ENCODE measurements at places on chromosomes 1 and 21. TPM values are rescaled to one million over a fixed set of nuclear protein-coding genes. Genes with fewer than 3 reads are reported as not detected.

Gene TMEM50A
- 139 TPM for polyA plus RNA-seq

Gene TLCD4
- polyA plus RNA-seq = 7.9 TPM

Gene CYP4Z1
- polyA plus RNA-seq = 0.23 TPM

Gene TMPRSS15
- polyA plus RNA-seq = 0.67 TPM

Gene AMY1A
- polyA plus RNA-seq = not detected

Gene REN
- polyA plus RNA-seq = 133 TPM

Gene GJA8
- polyA plus RNA-seq = 0.67 TPM

Gene MEGF6
- 9.3 TPM for polyA plus RNA-seq

Gene CACNA1S
- 0.51 TPM for polyA plus RNA-seq

DNA sequence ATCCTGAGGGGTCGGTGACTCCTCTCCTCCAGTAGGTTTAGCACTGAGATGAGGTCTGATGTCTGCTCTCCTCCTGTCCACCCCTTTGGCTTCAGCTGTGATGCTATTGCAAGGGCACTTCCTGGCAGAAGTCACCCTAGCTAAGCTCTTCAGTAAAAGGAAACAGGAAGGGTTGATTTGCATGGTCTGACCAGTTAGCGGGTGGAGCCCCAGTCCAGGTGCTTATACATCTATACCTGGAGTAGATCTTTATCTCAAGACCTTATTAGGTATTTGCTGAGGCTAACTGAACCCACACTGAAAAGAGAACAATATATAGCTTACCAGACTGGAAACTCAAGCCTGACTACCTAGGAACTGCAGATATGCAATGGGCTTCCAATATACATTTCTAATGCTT lies 28.9 kb upstream of the NFASC start:
- no peak for DNase-seq

GRCh38 chr1:42163114-42163513 lies 1.4 kb downstream of the GUCA2A start:
- no peak for DNase-seq

DNA sequence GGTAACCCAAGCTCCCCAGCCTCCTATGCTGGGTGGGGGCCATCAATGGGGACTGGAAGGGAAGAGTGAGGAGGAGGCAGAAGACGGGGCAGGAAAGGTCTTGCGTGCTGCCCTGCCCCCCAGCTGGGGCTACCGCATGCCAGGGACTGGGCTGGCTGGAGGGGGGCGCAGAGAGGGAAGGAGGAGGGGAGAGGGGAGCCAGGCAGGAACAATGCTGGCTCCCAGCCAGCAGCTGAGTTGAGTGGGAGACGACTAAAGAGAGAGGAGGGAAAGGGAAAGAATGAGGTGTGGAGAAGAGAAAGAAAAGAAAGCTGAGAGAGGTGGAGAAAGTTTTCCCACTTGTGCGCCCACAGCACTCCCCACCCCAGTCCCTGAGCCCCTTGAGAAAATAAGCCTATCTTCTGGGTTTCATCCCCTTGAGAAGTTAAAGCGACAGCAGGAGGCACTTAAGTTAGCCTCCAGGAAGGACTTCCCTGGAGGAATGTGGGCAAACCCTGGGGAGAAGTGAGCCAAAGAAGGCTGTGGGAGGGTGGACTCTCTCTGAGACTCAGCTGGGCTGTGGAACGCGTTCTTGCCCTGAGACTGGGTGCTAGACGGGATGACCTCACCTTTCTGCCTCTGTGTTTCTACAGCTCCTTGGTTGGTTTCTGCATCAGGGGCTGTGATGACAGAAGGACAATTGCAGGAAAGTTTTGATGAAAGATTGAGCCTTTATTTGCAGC lies 12.9 kb upstream of the NES start:
- no peak for DNase-seq

DNA sequence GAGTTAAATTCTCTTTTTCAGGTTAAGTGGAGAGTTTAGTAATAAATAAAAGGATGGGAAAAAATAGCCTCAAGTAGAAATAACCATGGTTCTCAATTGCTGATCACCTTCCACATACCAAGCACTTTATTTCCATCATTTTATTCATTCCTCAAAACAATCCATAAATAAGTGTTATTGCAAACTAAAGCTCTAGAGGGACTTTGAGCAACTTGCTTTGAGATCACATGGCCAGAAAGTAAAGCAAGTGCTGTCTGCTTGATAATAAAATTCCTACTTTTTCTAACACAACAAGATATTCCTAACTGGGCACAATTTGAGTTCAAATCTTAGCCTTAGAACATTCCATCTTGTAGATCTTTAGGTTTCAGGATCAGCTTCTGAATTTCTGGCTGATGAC lies 97.1 kb upstream of the C1orf87 start:
- no peak for DNase-seq

DNA sequence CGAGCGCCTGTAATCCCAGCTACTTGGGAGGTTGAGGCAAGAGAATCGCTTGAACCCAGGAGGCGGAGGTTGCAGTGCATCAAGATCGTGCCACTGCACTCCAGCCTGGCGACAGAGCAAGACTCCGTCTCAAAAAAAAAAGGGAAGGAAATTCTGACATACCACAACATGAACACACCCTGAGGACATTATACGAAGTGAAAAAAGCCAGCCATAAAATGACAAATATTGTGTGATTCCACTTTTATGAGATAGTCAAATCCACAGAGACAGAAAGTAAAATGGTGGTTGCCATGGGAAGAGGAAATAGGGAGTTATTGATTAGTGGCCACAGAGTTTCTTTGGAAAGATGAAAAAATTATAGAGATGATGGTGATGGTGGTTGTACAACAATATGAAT lies 41.7 kb downstream of the EVI5 start:
- DNase-seq = no peak

DNA sequence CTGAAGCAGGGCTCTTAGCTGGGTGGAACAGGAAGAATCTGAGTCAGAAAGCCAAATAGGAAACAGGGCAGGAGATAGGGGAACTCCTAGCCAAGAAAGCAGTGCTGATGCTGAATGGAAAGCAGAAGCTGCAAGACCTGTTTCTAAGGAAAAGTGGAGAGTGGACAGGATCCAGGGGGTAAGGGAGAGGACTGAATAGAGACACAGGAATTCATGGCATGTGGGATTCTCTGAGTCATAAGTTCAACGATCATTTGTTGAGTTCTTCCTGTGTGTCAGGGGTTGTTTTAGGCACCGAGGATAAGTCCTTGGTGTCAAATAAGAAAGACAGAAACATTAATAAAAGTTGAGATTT lies 153.8 kb upstream of the FGGY start:
- no peak for DNase-seq

DNA sequence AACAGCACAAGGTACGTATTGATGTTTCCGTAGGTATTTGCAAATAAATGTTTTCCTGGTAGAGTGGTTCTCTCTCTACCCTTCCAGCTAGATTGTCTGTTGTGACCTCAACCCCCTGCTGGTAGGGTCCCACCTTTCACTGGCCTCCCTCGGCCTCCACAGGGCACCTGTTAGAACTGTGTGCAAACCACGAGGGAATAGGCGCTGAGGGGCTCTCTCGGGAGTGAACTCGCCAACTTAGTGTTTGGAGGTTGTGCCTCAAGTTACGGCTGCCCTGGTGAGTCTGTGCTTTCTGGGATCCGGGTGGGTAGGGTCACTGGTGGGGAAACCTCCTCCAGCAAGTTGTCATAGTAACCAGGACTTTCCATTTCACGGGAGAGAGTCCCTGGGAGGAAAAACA lies 204.7 kb upstream of the EDN2 start:
- no peak for DNase-seq

DNA sequence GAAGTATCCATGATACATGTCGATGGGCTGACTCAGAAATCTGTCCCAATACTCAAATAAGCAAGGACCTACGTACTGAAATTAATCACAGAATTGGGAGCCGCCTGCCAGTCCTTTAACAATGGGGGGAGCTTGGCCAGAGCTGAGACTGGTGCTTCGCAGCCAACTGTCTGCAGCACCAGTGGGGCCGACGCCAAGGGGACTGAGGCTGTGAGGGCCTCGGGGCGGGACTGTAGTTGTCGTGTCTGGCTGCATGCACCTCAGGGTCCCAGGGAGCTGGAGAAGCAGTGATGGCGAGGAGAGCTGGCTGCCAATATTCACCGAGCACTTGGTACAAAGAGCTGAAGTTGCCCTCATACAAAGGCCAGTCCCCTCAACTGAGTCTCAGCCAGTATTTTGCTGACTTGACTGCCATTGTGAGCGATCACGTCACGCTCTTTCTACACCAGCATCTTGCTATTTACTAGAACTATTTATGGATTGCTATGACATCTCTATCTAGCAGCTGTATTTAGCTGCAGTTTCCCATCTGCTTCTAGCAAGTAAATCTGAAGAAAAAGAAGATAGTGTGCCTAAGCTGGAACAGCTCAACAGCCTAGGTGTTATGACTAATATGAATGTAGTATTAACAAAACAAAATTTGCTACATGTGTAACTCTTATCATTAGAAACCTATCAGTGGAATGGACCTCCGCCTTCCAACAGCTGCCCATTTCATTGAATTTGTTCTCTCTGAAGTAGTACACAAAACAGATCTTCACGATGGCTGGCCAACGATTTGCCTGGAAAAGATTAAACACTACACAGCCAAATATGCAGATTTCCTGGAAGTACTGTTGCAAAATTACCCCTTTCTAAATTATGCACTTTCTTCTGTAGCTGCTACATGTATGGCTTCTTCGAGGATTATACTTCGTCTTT lies 29.1 kb downstream of the EVI5 start:
- DNase-seq = no peak

DNA sequence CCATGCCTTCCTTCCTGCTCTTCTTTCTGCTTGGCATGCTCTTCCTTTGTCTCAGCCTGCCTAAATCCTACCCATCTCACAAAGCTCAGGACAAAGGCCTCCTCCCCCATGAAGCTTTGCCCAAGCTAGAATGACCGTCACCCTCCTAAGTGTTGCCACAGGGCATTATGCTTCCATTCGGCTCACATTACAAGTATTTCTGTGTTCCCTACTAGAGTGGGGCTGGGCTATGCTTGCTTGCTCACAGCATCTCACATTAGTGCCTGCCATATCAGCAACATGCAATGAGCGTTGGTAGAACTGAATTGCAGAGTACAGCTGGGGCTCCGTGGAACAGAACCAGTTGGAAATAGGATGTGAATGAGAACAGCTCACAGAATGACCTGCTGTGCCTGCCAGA lies 82.8 kb downstream of the CD58 start:
- no peak for DNase-seq

GRCh38 chr1:163072658-163073057 lies 3.5 kb downstream of the RGS4 start:
- DNase-seq = no peak

DNA sequence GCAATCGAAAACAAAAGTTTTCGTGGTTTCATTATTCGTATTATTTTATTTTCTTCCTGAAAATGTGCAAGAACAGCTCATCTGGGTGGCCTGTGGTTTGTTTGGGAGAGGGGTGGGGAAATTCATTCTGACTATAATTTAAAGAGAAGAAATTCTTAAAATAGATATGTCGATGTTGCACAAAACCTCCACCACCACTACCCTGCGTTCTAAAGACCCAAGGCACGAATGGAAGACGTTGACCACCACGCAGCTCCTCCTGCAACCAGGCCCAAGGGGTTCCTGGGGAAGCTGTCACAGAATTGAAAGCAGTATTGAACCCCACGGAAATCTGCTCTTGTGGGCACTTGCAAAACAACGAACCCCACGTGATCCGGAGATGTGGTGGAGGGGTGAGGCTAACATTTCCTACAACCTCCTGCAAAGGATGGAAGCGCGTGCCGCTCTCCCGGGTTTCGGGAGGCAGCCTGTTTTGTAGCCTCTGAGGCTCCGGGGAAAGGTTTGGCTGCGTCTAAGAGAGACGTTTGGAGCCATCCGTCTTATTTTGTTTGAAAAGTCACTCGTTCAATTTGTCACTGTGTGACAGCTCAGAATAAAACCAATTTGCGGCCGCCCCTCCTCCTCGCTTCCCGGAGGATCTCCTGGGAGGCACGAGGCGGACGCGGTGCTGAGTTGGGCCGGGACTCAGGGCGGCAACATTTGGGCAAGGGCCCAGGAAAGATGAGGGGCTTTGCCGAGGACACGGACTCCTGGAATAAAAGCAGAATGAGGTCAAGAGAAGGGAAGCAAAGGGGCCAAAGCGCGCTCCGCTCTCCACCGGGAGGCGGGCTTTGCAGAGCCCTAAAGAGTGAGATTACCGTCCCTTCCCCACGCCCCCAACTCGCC lies 810 bp upstream of the HLX start:
- DNase-seq = no peak

GRCh38 chr1:19456968-19457441 lies 28.3 kb downstream of the CAPZB start:
- no peak for DNase-seq

DNA sequence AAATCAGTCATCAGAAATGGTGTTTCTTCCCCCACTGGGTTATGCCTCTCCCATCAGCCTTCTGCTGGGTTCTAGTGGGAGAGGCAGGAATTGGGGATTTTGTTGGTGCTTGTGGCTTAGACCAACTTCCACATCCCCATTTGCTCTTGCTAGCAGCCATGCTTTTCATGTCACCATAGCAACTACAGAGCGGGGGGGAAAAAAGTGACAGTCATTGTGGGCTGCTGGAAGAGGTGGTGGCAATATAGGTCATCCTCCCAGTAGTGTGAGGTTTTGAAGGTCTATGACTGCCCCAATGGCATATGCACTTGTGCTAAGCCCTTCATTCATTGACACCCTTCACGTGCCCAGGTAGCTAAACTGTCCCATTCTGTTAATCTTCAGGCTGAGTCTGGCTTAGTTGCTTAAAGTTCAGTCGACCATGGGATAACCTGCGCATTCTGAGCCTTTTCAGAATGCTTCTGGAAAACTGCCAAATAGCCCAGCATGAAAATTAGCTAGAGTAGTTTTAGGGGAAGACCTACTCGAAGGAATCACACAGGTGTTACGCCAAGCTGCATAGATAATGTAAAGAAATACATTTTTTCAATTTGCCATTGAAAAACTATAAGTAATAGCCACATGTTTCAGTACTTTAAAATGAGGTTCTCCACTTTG lies 53.7 kb upstream of the ZNF326 start:
- DNase-seq = no peak

DNA sequence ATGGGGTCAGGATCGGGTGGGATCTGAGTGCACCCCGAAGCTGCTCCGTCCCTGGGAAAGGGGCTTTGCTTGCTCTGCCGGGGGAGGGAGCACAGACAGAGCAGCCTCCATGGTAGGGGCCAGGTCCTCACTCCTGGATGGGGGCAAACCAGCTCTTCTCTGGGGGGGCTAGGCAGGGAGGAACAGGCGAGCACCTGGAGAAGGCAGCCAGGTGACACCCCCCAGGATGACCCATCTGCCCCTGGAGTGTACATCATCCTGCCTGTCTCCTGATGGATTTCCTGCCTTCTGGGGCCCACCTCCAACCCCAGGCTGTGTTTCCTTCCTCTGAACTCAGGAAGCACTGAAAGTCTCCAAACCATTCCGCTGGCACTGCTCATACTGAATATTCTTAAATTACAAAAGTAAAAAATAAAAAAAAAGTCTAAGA lies 248.0 kb downstream of the RHOU start:
- DNase-seq = no peak

DNA sequence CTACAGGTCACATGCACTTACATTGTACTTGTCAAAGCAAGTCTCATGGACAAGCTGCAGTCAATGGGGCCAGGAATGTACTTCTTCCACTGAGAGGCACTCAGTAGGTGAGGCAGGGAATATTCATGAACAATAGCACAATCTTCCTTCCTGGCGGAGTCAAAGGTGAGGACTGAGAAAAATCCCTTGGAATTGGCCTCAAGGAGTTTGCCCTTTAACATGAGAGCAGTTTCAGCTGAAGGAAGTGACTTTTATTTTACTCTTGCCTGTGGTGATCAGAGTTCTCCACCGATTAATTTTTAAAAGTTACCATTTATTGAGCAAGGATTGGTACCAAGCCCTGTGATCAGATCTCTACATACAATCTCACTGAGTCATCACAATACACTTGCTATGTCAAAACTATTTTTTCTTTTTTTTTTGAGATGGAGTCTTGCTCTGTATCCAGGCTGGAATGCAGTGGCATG lies 11.2 kb upstream of the AK2 start:
- no peak for DNase-seq

Measured in right renal pelvis (tissue), 4 donors.